ENCODE measurements at places on chromosomes 16 and 17.
A peak's percentile ranks its signal among the peaks of the same experiment; 100 is the strongest.

- peak; percentile 8 for DNase-seq
Measured at GRCh38 chr17:29722411-29723198, 99.9 kb upstream of the CORO6 start.

DNA sequence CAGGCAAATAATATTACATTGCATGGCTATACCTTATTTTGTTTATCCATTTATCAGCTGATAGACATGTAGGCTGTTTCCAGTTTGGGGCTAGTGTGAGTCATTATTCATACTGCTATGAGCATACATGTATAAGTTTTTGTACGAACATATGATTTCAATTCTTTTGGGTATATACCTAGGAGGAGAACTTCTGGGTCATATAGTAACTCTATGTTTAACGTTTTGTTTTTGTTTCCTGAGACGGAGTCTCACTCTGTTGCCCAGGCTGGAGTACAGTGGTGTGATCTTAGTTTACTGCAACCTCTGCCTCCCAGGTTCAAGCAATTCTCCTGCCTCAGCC, 2.4 kb upstream of the ITGAL start:
- DNase-seq = no peak

GRCh38 chr16:27486344-27486743, 63.4 kb downstream of the GTF3C1 start:
- DNase-seq = no peak

DNA sequence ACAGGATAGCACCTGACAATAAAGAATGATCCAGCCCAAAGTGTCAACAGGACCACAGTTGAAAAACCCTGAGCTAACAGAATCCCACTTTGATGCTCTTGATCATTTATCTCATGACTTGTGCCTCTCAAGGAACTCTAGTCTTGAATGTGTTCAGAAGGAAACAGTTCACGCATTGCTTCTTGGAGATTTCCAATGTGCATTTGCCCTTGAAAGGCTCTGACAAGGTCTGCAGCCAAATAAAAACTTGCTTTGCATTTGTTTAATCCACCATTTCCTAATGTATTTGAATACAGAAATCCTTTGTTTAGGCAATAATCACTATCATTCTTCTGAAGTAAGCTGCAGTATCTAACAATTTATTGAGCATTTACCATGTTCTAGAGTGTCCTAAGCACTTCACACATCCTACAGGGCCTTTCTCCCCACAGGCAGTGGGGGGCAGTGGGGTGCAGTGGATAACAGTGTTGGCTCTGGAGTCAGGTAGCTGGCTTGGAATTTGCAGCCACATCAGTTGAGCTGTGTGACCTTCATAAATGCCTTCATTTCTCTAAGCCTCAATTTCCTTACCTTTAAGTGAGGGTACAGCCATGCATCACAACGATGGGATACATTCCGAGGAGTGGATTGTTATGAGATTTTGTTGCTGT, 239.7 kb downstream of the XYLT1 start:
- no peak for DNase-seq

GRCh38 chr17:11353601-11354000, 112.6 kb downstream of the SHISA6 start:
- DNase-seq = no peak

DNA sequence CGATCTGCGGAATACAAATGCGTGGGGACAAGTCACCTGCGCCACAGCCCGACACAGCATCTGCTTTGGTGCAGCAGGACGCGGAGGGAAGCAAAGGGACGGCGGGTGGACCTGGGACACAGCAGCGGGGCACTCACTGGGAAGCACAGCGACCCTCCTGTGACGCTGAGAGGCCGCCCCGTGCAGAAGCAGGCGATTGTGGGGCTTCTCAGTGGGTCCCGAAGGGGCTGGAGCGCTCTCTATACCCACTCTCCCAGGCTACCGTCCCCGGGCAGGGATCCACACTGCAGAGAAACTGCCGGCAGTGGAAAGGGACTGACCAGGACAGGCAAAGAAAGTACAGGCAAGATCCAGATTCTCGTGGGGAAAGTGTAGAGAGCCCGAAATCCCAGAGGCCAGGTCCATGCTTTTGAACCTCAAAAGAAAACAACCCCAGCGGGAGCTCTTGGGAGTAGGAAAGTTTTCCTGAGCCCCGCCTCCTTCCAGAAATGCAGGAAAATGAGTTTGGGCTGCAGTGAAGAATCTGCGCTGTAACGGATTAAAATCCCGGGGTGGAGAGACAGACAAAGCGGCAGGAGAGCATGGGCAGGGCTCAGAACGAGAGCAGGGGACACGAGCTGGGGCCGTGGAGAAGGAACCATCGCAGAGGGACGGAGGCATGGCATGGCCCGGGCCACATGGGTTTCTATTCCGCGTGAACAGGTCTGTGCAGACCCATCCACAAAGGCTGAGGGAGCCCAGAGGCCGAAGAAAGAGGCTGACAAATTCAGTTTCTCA, 12.7 kb downstream of the COX4I1 start:
- no peak for DNase-seq

DNA sequence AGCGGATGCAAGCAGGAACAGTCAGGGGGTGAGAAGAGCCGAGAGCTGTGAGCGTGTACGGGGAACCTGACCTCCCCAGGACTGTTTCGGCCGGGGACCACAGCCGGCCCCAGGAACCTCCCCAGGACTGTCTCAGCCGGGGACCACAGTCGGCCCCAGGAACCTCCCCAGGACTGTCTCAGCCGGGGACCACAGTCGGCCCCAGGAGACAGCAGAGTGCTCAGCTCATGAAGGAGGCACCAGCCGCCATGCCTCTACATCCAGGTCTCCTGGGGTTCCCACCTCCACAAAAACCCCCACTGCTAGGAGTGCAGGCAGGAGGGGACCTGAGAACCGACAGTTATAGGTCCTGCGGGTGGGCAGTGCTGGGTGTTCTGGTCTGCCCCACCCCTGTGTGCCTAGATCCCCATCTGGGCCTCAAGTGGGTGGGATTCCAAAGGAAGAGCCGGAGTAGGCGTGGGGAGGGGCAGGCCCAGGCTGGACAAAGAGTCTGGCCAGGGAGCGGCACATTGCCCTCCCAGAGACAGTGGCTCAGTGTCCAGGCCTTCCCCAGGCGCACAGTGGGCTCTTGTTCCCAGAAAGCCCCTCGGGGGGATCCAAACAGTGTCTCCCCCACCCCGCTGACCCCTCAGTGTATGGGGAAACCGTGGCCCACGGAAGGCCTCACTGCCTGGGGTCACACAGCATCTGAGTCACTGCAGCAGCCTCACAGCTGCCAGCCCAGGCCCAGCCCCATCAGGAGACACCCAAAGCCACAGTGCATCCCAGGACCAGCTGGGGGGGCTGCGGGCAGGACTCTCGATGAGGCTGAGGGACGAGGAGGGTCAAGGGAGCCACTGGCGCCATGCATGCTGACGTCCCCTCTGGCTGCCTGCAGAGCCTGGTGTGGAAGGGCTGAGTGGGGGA, 4.3 kb downstream of the RHBDF1 start:
- DNase-seq = no peak

DNA sequence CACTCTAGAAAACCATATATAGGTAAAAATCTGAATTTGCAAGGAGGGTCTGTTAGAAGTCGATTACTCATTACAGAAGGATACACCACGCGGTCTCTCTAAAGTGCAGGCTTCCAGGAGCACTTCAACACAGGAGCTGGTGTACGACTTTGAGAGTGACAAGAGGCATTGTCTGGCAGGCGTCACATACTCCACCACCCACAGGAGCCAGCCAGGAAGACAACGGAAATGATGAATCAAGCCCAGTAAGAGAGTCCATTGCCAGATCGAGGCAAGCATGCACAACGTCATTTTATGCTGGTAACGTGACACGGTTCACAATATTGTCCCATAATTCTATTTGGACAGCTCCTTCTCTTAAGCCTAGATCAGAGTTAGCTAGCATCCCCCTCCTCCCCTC, 15.0 kb upstream of the CACNG4 start:
- DNase-seq = no peak

DNA sequence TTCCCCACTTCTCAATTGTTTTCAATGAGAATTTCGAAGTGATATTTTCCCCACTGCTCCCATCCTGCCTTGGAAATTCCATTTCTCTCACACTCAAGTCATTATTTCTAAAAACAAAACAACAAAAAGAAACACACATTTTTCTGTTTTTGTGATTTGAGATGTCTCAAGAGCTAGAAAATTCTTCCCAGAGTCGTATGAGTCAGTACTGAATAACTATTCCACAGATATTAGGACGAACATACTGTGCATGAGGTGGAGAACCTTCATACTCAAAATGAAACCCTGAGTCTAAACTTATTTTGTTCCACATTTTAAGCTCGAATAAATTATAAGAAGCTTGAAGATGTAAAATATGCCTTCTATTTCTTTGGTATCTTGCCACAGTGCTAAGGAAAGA, 204.6 kb downstream of the SLC39A11 start:
- no peak for DNase-seq

DNA sequence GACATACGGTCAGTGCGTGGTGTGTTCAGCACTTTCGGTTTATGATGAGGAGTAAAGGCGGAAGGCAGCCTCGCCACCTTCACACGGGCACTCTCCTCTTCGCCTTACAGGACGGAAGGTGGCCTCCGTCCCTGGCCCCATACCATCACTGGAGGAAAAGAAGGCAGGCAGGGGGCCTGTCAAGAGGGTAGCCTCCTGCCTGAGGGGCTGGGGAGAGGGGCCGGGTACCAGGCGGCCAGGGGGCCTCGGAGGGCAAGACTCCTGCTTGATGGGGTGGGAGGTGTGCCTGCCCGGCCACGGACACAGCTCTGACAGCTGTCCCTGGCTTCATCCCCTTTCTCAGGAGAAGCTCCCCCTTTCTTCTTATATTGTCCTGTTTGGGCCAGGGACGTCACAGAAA, 15.6 kb upstream of the SLC38A8 start:
- DNase-seq = no peak

- DNase-seq = no peak
Measured at GRCh38 chr16:20301840-20302239, 25.5 kb downstream of the GP2 start.

GRCh38 chr16:84486551-84487235, 17.8 kb downstream of the MEAK7 start:
- DNase-seq = no peak

DNA sequence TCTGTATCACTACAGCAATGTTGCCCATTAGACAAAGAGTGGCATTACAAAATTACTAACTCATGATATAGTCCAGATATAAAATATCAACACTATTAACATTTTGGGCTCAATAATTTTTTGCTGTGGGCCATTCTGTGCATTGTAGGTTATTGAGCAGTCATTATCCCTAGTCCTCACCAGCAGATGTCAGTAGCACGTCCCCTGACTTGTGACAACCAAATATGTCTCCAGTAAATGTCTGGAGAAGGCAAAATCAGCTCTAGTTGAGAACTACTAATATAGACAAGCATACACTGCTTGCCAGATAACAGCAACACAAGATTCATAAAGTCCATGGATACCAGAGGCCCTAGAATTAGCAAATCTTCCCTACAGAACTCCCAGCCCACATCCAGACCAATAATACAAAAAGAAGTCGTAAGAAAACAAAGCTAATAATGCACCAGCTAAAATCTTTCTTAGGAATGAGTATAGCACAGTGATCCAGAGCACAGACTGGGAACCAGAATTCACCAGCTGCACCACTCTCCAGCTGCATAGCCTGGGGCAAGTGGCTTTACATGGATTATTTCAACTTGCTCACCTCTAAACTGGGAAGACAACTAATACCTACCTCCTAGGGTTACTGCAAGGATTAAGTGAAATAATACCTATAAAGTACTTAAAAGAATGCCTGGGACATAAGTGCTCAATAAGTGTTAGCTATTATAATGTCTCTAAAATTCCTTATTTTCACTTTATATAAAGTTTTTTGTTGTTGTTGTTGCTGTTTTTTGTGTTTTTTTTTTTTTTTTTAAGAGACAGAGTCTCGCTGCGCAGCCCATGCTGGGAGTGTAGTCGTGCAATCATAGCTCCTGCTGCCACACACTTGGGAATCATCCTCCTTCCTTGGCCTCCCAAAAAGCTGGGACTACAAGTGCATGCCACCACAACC, 23.7 kb downstream of the HELZ start:
- no peak for DNase-seq

DNA sequence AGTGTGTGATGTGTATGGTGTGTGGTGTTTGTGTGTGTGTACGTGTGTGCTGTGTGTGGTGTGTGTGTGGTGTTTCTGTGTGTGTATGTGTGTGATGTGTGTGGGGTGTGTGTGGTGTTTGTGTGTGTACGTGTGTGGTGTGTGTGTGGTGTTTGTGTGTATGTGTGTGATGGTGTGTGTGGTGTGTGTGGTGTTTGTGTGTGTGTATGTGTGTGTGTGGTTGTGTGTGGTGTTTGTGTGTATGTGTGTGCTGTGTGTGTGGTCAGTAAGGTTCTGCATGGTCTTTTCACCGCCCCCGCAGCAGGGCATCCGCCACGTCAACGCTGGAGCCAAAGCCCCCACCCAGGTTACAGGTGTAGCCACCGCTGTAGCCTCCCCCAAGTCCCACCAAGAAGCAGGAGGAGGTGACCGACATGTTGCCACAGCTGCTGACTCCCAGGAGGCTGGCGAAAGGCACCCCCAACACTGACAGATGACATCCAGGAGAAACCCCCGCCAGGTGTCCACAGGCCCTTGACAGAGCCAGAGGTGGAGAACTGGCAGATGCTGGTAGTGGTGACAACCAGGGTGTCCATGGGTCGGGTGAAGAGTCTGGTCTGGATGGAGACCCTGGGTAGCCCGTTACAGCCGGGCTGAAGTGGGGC, 9.3 kb upstream of the KRT17 start:
- DNase-seq = no peak

DNA sequence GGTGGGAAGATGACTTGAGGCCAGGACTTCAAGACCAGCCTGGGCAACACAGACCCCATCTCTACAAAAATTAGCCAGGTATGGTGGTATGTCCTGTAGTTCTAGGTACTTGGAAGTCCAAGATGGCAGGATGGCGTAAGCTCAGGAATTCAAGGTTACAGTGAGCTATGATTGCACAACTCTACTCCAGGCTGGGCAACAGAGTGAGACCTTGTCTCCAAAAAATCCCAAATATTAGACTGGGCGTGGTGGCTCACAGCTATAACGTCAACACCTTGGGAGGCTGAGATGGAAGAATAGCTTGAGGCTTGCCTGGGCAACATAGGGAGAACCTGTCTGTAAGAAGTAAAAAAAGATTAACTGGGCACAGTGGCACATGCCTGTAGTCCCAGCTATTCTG, 30.8 kb downstream of the SUZ12 start:
- DNase-seq = no peak

DNA sequence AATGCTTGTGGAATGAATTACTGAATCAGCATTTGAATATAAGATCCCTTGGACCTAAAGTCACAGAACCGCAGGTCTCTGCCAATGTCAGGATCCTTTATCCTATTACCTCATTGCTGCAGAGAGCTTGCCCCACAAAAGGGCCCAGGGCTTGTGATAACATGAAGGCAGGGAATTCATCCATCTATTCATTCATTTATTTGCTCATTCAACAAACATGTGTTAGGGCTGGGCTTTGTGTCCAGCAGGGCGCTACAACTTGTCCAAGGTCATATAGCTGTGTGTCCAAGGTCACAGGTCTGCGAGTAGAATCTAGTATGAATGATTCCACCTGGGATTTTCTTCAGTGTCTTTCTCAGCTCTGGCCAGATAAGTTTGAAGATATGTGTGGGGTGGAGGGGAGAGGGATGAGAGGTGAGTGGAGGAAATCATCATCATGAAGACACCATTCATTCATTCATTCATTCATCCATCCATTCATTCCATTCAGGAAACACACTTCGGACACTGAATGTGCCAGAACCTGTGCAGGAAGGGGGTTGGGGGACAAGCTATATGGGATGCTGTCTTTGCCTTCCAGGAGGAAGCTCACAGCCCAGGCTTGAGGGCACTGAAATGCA, 1.3 kb upstream of the UNC45B start:
- DNase-seq = no peak

All from activated T-cell treated with anti-CD3 and anti-CD28 coated beads for 1 hour (primary cell).